ENCODE measurements at places on chromosomes 16 and 17.
A peak's percentile ranks its signal among the peaks of the same experiment; 100 is the strongest.

DNA sequence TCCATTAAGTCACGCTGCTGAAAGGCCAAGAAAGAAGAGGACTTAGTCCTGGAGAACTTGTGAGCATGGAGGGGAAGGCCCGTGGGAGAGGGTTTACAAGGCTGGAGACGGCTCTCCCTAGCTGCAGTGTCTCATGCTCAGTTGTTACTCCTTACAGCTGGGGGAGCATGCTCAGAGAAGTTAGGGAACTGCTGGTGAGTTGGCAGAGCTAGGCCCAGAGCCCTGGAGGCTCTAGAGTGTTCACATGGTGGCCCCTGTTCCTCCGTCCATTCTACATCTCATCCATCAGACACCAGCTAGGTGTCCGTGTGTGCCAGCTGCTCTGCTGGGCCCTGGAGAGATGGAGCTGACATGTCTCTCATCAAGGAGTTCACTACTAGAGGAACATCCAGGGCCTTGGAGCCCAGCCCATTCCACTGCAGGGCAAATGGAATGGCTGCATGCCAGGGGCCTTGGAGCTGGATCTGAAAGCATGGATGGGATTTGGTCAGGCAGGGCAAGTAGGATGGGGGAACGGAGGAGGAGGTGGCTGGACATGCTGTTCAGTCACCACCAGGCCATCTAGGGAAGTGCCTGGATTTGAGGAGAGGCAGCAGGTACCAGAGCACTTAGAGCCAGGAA, 6.3 kb downstream of the XYLT2 start:
- no peak for DNase-seq

DNA sequence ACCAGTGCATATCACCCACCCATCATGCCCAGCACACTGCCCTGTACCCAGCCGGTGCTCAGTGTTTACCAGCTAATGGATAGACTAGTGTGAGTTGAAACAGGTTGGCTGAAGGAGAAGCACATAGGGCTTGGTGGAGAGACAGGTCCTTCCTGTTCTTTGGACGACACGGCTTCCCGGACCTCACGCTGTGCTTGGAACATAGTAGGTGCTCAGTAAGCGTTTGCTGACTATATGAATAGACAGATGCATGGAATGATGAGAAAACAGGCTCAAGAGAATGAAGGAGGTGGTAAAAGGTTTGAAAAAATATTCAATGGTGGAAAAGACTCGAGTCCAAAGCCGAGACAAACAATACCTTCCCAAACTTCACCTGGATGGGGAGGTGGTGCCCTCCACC, 6.8 kb upstream of the FADS6 start:
- no peak for DNase-seq

DNA sequence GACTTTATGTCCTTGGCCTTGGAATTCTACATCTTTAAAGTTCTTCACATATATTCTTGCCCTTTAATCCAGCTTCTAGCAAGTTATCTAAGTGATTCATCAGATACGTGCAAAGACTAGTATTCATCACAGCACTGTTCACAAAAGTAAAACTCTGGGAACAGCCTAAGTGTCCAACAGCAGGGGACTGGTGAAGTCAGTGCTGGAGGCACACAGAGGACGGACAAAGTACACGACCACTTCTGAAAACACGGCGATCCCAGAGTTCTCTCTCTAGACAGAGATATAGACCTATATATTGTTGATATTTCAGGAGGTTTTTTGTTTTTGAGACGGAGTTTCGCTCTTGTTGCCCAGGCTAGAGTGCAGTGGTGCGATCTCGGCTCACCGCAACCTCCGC, 12.8 kb downstream of the CTRB1 start:
- no peak for DNase-seq

DNA sequence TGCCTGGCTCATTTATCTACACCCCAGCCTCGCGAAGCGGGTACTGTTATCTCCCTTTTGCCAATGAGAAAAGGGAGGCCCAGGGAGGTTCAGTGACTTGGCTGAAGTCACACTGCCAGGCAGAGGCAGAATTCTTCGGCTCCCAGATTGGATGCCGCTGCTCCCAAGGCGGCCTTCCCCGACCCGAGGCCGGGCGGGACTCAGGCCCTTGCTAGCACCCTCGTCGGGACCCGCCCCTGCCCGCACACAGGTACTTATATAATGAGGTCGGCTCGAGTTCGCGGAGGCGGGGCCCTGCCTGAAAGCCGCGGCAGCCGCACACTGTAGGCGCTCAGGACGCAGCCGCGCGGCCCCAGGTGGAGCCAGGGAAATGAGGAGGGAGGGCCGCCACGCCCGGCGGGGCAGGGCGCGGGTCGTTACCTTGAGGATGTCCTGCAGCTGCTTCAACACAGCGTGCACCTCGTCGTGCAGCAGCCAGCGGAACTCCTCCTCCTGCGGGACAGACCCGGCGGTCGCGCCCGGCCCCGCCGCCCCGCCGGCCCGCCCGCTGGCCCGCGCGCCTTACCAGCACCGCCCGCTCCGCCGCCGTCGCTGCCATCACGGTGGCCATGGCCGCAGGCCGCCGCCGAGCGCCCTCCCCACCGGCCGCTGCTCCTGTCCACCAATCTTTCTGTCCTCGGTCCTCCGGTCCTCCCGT, at the start of gene ROGDI:
TSS of gene ROGDI (minus strand) at position 672 of the 697 bp plus-strand sequence. CDS start at position 610, 62 bp downstream.
- DNase-seq: peak; percentile 90

GRCh38 chr17:78677303-78678221, 100.4 kb upstream of the DNAH17 start:
- no peak for DNase-seq

GRCh38 chr17:65754081-65754480, 192.6 kb upstream of the AXIN2 start:
- no peak for DNase-seq

DNA sequence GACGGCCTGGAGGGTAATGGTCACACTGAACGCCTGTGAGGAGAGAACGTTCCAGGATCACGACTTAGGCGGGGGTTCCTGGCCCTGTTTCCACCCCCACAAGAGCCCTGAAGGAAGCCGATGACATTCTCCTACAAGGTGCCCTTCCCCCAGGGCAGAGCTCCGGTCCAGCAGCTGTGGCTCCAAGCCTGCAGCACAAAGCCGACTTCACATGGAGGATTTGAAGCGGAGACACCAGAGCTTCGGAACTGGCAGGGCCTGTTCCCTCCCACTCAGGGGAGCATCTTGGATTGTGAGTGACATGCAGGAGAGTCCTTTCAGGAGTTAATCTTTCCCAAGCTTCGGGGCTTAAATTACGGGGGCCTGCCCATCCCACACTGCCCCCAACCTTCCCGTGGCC, 5.0 kb downstream of the FADS6 start:
- DNase-seq: no peak

DNA sequence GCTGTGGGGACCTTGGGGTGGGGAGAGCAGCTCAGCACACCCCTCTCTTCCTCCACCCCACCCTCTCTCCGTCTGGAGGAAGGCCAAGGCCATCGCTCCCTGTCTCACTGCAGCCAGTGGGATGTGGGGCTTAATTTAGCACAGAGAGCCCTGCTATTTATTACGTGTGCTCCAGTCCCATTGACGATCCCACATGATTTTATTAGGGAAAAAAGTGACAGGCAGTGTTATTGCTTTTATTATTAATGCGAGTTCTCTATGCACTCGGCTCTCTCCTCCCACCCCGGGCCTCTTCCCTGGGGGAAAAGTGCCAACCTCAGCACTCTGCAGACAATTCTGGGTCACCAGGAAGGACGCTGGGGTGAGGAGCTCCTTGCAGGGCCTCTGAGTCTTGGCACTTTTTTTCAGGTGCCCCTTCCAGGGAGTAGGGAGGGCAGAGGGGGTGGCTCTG, 57.3 kb downstream of the MGAT5B start:
- no peak for DNase-seq

DNA sequence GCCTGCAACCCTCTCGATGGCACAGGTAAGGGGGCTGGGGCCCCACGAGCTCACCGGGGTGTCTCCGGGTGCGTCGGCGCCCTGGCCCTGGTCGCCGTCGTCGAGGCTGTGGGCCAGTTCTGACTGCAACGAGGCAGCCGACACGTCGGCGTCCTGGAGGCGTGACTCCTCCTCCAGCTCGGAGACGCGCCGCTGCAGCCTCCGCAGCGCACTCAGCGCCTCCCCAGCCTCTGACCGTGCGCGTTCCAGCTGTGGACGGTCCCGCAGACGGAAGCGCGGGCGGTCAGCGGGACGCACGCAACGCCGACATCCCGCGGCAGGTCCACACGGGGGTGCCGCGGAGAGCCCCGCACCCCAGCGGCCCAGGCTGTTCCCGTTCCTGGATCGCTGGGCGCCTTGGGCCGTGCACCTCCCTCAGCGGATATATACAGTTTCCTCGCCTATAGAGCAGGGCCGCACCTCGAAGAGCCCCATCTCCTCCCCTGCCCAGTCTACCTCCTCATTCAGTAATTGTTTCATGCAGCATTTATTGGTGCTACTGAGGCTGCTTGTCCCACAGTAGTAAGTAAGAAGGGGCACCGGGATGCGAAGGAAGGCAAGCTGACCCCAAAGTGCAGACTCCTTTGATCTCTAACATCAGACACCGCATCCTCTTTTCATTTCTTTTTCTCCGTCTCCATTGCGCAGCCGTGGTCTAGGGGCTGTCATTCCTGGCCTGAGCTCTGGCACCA, 5.8 kb downstream of the THOC6 start:
- peak; percentile 44 for DNase-seq

- no peak for DNase-seq
Observed at GRCh38 chr16:65782611-65783600, 583.6 kb upstream of the CDH5 start.
